Left renal pelvis (tissue), 4 donors: ENCODE measurements at places on chromosomes 5 and 9. TPM values are rescaled to one million over a fixed set of nuclear protein-coding genes. Genes with fewer than 3 reads are reported as not detected.

RETREG1 gene
- polyA plus RNA-seq: 35.4 TPM

DNA sequence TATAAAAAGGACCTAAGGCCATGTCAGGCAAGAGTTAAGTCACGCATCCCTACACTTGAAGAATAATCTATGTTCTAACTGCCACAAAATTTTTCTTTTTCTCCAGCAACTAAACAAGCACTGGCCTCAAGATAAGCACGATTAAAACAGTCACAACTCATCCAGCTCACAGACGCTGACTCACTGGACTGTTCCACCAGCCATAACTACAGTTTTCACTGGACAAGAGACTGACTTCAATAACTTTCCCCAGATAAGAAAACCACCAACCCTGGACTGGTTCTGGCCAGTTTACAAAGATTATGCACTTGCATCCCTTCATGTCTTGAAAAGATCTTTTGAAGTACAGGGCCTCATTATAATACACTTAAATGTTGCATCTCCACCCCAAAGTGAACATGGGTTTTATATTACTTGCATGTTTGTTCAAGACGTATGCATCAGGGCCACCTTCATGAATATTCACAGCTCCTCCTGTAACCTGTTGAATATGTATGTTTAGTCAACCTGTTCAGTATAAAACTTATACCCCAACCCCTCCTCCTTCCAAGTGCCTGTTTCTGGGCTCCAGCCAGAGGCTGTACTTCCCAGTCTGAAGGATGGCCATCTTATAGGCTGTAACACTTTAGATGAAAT lies 129.3 kb upstream of the EPB41L4A start:
- no peak for DNase-seq

DNA sequence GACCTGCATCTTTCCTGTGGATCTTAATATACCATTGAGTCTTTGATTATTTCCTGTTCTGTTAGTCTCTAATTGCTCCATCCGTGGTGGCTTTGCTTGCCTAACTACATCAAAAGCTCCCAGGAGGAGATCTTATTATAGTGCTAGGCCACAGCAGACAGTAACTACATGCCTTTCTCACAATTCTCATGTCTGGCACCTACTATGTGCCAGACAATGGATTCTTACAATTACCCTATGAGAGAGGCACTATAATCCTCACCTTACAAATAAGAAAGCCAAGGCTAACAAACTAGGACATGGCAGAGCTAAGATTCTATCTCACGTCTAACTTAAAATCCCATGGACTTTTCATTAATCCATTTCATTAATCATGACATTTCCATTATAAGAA lies 70.3 kb upstream of the TARS1 start:
- DNase-seq: no peak

GRCh38 chr5:1707467-1707866 lies 92.2 kb downstream of the MRPL36 start:
- DNase-seq: no peak

GRCh38 chr5:156053056-156053455 lies 273.9 kb upstream of the SGCD start:
- no peak for DNase-seq

GRCh38 chr9:123312306-123312877 lies 43.6 kb upstream of the CRB2 start:
- DNase-seq: no peak

TAF11L5 gene
- not detected for polyA plus RNA-seq

- DNase-seq: no peak
Observed at GRCh38 chr5:102722931-102723330, 32.2 kb upstream of the PAM start.

DNA sequence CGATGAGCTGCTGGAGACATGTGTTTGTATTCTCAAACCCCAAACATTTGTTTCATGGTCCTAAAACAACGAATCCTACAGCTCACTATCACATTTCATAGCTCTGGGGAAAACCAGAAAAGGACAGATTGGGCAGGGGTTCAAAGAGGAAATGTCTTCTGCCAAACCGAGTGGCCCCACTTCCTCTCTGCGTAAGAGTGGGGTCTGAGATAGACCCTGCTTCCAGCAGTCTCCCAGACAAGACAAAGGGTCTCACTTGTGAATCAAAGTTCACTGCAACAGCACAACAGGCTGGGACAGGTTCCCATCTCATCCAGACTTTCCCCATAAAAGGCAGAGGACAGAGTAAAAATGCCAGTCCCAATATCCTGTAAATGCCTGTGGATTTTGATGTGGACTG lies 276.2 kb upstream of the SLC24A2 start:
- DNase-seq: no peak

DNA sequence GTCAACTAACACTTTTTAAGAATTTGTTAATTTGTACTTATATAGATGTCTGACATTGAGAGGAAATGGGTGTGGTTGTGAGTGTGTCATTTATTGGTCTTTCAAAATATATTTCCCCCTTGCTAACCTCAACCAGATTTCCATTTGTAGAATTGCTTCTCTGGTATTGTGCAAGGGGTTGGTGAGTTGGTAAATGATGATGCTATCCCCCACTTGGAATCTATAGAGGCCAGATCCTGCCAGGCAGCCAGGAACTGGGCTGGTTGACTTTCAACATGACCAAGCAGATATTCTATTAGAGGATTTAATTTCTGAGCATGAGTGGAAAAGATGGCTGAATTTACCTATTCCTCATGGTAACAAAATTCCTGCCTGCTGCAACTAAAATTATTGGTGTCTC lies 306.6 kb upstream of the KIF2A start:
- DNase-seq: no peak

STC2 gene
- polyA plus RNA-seq: 2.1 TPM

GRCh38 chr9:117153021-117153420 lies 261.8 kb downstream of the ASTN2 start:
- DNase-seq: no peak

MARCOL gene
- not detected for polyA plus RNA-seq

DNA sequence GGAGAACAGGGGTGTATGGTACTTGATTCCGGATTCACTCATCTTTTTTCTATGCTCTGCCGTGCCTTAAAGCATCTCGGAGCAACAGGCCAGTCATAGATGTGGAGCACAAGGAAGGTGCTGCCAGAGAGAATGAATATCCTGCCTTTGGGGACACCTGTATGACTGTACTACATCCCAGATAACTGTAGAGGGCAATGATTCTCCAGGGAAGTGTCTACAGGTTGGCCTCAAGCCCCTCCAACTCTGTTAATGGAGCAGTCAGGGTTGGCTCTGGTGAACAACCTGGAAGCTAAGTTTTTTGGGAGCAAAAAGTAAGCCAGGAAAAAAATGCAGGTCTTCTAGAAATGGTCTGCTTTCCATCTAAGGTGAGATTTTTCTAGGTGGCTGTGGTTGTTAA lies 71.0 kb downstream of the NREP start:
- DNase-seq: no peak

DNA sequence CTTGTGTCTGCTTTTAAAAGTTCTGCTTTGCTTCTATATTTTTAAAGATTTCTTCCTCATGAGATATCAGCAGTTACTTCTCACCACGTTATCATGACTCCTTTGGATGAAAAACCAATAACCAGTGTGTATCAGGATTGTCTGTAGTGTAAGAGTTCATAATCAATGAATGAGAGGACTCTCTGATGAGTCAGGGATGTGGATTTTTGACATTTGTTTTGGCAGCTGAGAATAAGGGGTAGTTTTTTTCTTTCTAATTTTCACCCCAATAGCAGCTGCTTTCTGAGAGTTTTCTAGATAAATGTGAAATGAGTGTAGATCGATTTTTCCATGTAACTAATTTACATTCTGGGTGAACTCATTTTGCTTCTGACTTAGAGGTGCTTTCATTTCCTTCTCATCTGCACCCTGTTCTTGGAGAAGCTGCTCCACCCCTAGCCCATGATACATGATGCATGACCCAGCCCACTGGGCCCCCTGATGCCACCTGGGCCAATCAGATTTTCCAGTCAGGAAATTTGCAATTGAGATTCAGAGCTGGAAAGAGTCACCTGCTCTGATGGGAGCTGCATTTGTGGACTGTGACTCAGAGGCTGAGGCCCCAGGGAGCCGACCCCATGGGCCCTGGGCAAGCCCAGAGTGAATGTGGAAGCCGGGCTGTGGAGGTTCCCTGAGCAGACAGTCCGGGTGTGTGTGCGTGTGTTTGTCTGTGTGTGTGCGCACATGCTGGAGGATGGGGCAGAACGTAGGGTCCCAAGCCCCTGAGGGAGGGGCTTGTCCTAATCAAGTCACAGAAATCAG lies 159.3 kb downstream of the RGS3 start:
- DNase-seq: no peak

- no peak for DNase-seq
Observed at GRCh38 chr5:174852143-174852542, 127.8 kb downstream of the MSX2 start.

DNA sequence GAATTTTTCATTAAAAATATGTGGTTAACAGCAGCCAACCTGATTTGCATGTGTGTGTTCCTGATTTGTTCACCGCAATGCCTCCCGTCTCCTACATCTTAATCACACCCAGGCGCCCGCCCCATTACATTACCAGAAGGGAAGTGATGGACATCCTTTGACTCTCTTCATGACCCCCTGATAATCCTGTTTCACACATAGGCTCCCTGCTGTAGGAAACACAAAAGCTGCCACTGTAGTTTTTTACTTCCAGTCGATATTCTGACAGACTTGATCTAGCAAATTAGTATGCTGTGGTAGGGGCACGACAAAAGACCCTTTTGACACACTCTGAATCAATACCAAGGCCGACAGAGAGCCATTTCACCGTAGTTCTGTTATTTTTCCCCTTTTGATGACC lies 287.8 kb upstream of the ISL1 start:
- no peak for DNase-seq

GRCh38 chr9:109320331-109320741 lies 523 bp downstream of the EPB41L4B start:
- no peak for DNase-seq

DNA sequence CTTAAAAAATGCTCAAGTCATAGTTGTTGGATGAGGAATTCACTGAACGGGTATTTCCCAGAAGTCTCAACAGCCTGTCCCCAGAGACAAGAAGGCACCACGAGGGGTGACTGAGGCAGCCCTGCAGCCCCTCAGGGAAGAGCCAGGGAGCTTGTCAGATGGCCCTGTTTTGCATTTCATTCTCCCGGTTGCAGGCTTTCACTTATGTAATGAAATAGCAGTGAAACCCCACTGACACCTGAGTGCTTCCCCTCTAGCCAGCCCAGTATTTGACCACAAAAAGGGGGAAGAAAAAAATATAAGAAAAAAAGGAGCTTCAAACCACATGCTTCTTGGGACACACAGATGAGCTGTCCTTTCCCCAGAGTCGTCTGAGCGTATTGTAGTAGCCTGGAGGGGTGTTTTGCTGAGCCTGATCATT lies 75.3 kb upstream of the IL12B start:
- no peak for DNase-seq

DNA sequence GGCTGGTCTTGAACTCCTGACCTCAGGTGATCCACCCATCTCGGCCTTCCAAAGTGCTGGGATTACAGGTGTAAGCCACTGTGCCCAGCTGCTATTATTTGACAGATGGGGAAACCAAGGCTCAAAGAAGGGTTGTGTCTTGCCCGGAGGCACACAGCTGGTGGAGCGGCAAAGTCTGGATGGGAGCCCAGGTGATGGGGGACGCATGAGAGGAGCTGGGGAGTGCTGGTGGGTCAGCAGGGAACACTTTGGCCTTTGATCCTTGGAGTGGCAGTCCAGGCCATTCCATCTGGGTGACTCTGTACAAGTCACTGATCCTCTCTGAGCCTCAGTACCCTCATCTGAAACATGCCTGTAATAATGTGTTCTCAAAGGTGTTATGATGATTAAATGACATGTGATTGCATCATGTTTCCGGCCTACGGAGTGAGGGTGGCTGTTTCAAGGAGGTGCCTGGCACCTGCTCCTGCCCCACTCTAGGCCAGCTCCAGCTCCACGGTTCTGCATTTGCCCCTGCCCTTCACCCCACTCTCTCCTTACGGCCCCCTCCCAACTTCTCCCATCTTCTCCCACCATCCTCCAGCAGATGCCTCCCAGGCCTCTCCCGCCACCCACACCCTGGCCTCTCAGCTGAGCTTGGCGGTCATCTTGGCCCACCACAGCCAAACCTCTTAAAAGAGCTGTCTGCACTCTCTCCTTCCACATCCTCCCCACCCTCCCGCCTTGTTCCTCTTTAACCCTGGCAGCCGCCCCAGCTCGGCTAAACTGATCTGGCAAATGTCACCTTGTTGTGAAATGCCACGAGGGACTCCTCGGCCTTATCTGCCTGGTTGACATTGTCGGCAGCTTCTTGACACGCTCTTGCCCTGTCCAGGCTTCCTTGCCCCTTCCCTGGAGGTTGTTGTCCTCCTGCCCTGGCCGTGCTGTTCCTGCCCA lies 5.5 kb upstream of the DBN1 start:
- DNase-seq: no peak

GRCh38 chr9:134287591-134288491 lies 38.4 kb upstream of the RXRA start:
- no peak for DNase-seq

DNA sequence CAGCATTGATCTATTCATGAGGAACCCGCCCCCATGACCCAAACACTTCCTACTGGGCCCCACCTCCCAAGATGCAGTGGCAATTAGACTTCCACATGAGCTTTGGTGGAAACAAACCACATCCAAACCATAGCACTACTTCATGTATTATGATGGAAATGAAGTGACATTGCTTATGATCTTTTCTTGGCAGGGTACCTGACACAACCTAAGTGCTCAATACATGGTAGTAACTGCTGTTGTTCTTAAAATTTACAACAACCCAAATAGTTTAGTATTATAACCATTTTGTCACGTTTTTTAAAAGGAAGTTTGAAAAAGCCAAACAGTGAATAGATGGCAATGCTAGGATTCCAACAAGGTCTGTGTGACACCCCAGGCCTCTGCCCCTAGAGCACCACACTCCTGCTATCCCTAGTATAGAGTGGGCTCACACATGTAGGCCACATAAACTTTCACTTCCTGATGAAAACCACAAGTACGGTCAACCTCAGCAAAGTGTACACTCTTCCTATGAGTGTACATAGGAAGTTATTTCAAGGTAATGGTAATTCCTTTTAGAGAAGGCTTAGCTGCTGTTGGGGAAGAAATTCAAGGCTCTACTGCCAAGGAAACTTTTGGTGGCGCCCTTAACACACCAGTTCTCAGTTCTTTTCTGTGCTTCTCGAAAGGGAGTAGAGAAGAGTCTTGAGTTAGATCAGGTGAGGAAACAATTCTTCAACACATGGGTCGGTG lies 97.6 kb downstream of the ARSB start:
- no peak for DNase-seq

- DNase-seq: no peak
Observed at GRCh38 chr5:113491022-113491421, 2.8 kb upstream of the MCC start.
